Kidney tubule cell (primary cell): ENCODE measurements at places on chromosomes 1 and 21.

DNA sequence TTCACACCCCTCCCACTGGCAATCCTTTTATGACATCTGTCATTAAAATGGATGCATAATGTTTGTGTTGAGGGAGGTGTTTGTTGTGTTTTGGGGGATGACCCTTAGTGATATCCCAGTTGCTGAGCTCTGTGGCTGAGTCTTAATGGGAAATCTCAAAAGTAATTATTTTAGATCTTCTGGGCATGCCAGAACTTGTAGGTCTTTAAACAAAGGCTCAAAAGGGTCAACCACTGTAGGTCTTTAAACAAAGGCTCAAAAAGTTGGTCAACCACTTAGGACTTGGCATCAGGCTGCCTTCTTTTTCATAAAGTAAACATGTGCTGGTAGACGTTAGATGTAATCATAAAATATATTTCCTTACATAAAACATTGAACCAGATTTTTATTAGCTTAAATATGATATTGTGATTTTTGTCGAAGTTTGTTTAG is 78.0 kb downstream of the CDC14A start:
- no peak for DNase-seq

DNA sequence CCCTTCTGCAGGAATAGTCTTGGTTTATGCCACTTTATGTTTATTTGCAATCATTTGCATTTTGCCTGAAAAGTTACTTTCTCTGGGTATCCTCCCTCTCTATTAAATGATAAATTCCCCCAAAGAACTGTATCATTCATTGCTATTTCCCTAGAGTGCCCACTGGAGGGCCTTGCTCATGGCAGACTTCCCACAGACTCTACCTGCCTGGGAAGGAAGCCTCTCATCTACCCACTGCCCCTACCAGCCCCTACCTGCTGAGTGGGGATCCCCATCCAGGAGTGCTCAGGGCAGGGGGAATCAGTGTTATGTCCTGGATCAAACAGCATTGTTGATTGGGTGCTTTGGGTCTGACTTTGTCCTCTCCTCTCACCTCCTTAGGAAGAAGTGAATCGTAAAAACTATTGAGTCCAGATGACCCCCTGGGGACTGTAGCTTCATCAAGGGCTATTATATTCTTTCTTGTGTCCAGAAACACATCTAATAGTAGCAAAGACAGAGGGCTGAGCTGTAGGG is 6.8 kb upstream of the LRRN2 start:
- peak; percentile 4 for DNase-seq

GRCh38 chr1:151144474-151145303 is 1.7 kb downstream of the SEMA6C start:
- DNase-seq = no peak

DNA sequence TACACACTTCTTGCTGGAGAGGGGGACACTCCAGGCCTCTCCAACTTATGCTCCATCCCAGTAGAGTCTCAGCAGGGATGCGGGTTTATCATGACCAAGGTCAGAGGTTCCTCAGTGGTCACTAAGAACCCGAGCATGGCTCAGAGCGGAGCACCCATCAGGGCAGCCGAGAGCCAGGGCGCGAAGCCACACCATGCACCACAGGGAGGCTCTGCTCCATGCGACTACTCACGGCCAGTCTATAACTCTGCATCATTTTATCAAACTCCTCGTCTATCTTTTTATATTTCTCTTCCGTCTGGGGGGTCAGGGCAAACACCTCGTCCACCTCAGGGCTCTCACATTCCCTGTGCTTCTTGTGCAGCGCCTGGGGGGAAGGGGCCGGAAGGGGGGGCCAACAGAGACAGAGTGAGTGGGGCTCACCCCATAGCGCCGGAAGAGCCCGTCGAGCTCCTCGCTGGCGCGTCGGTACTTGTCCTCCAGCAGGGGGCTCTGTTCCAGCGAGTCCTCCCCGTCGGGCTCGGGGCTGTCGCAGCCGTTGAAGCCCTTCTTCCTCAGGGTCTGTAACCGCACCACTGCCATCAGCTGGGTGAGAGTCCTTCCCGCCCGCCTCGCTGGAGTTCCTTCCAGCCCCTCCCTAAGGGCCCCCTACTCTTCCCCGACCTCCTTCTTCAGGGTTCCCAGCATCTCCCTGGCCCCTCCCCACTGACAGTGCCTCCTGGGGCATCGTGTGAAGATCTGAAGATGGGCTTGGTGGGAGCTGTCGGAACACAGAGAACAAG is 20.0 kb downstream of the MEF2D start:
- no peak for DNase-seq

DNA sequence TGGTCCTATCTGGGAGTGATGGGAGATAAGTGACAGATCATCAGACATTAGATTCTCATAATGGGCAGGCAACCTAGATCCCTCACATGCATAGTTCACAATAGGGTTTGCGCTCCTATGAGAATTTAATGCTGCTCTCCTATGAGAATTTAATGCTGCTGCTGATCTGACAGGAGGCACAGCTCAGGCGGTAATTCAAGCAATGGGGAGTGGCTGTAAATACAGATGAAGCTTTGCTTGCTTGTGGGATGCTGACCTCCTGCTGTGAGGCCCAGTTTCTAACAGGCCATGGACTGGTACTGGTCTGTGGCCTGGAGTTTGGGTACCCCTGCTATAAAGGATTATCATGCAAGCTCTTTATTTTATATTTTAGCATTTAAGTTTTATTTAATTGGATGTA is 72.0 kb downstream of the ZMYM4 start:
- no peak for DNase-seq

GRCh38 chr1:43932786-43933385 is 715 bp upstream of the ARTN start:
- peak; percentile 59 for DNase-seq

- no peak for DNase-seq
Observed at GRCh38 chr1:43849670-43850069, 83.9 kb upstream of the ARTN start.

DNA sequence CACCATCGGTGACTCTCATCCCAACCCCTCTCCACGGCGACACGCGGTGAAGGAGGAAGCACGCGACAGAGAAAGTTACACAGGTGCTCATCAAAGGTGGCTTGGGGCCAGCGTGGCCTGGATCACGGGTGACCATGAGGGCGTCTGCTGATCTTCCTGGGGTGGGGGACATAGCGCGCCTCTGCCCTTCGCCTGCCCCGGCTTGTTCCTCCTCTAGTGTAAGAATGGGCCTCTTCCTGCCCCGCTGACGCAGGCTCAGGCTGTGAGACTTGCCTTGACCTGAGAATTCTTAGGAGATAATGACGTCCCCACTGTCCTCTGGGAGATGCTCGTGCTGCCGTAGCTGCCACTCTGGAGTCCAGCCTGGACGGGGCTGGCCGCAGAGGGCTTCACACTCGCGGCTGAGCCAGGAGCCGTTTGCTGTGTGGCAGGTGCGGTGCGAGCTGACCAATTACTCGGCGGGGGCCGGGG is 39.0 kb upstream of the TMEM52 start:
- DNase-seq = no peak

GRCh38 chr21:43195121-43196021 is 26.6 kb downstream of the CRYAA start:
- peak; percentile 13 for DNase-seq

DNA sequence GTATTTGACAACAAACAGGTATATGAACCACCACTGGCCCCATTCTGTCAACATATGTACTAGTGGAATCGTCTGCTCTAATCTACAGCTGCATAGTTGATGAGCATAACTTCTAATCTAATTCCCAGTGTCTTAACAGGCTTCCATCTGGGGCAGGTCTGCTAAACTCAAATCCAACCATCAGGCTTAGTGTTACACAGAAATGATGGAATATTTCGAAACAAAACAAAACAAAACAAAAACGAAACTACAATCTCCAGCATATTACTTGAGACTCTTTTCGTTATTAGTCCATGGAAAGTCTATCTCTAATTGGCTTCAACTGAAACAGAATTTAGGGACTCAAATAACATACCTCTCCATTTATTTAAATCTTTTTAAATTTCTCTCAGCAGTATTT is 37.6 kb downstream of the DIPK1A start:
- DNase-seq = no peak

GRCh38 chr1:174786760-174787159 is 213.0 kb upstream of the CACYBP start:
- DNase-seq = no peak
